HS-5 (cell line): ENCODE measurements at places on chromosomes 7 and 10.

DNA sequence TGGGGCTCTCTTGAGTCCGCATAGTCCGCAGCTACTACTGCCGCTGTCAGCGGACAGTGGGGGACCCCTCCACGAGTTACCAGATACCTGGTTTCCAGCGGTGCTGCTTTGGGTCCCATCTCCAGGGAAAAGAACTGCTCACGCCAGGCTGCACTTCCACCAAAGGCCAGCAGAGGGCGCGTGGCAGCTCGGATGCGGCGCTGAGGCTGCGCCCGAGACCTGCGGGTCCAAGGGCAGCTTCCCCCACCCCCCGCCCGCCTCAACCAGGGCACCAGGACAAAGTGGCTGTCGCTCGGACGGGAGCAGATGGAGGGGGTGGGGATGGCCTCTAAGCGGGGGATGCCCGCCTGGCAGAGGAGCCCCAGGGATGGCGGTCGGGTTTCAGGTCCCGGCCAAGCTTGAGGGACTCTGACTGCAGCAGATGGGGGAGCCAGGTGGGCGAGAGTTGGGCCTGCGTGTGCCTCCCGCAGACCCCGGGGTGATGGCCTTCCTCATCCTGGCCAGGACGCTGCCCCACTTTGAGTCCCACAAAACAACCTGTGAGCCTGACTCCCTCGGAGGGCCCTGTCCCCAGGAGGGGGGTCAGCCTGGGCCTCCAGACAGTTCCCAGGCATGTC is 23.8 kb upstream of the ZNF735 start:
- no peak for DNase-seq

- no peak for DNase-seq
Observed at GRCh38 chr10:7853890-7854289, 35.6 kb downstream of the TAF3 start.

DNA sequence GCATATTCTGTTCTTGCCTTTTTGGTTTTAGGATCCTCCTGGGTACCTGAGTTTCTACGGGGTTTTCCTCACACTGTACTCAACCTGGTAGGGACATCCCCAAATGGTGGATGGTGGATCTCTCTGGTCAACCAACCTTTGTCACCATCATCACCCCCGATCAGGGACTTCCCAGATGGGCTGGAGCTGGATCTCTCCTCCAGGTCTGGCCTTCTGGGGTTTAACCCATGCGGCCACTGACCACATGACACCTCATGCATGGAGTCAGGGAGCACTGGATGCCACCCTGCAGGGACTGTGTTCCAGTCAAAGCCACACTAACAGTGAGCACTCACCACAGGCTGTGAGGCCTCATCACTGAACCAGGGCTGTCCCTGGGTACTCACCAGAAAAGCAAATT is 80.0 kb downstream of the CELF2 start:
- DNase-seq, result no peak

- DNase-seq, result no peak
Observed at GRCh38 chr7:93938293-93938692, 16.8 kb downstream of the GNG11 start.

GRCh38 chr10:84214612-84215235 is 10.6 kb downstream of the LRIT2 start:
- no peak for DNase-seq

DNA sequence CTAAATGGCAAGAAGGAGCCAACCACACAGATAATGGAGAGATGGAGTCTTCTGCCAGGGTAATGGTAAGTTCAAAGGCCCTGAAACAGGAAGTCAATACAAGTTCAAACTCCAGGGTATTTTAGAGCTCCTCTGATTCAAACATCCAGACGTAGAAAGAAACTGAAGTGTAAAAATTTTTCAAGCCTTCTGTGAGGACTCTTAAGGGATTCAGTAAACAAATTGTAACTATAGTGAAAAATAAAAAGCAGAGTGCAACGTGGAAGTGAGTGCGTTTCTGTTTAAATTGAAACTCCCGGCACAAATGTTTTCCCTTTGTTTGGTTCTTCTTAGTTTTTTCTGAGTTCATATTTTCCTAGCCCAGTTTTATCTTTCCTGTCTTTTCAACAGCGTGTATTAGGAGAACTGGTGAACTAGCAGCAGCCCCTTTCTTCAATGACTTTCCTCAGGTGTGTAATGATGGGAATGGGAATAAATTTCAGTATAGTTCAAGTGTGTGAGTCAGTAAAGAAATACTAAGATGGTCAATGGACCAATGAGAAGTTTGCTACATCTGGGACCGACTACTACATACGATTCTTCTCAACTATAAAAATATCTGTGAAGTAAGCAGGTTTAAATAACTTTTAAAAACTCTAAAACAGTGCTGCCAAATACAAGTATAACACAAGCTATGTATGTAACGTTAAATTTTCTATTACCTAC is 298.9 kb downstream of the CSTF2T start:
- no peak for DNase-seq

- DNase-seq, result no peak
Observed at GRCh38 chr7:83451501-83452045, 197.4 kb downstream of the SEMA3E start.

DNA sequence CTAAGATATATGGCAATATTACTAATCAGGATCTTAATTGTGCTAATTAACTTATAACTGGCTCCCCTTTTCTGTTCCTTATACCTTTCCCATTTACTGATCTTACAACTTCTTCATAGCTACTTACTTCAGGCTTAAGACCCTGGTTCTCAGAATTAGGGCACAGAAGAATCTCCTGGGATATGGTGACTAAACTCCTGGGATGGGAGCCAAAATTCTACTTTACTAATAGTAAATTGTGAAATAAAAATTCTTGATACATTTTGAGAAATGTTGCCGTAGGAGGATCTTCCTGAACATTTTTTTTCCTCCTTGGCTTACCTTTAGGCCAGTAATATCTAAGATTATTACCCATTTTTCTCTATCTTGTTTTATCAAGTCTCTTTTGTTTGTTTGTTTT is 309.5 kb downstream of the ATRNL1 start:
- DNase-seq, result peak; percentile 76

GRCh38 chr7:41107330-41107937 is 595.5 kb downstream of the INHBA start:
- peak; percentile 76 for DNase-seq

- DNase-seq, result no peak
Observed at GRCh38 chr10:71854031-71854430, 3.0 kb upstream of the PSAP start.

DNA sequence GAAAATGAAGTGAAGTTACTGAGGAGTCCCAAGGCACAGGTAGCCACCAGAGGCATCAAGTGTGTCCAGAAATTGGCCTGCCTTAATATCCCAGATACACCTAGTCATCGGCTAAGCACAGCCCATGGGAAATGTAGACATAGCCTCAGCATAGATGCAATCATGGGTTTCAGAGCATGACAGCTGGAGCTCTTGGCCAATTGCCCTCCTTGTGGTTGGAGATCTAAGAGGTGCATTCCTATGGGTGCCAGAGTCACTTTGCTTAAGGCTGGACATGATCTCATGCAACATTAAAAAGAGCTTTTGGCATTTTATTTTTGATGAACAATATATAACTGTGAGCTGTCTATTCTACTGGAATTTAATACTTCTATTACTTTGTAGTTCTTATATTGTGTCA is 758.0 kb upstream of the LRRTM3 start:
- DNase-seq, result peak; percentile 46

DNA sequence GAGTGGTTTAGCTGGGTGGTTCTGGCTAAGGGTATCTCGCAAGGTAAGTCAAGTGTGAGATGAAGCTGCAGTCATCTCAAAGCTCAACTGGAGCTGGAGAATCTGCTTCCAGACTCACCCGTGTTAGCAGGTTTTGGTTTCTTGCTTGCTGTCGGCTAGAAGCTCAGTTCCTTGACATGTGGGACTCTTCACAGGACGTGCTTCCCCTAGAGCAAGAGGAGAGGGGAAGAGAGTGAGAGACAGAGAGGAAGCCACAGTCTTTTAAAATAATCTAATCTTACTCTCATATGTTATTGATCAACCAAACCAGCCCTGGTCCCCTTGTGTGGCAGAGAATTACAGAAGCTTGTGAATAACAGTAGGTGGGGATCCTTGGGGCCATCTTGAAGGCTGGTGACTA is 199.5 kb downstream of the REEP3 start:
- no peak for DNase-seq

GRCh38 chr7:30176463-30177109 is 41.8 kb downstream of the MTURN start:
- DNase-seq, result no peak

DNA sequence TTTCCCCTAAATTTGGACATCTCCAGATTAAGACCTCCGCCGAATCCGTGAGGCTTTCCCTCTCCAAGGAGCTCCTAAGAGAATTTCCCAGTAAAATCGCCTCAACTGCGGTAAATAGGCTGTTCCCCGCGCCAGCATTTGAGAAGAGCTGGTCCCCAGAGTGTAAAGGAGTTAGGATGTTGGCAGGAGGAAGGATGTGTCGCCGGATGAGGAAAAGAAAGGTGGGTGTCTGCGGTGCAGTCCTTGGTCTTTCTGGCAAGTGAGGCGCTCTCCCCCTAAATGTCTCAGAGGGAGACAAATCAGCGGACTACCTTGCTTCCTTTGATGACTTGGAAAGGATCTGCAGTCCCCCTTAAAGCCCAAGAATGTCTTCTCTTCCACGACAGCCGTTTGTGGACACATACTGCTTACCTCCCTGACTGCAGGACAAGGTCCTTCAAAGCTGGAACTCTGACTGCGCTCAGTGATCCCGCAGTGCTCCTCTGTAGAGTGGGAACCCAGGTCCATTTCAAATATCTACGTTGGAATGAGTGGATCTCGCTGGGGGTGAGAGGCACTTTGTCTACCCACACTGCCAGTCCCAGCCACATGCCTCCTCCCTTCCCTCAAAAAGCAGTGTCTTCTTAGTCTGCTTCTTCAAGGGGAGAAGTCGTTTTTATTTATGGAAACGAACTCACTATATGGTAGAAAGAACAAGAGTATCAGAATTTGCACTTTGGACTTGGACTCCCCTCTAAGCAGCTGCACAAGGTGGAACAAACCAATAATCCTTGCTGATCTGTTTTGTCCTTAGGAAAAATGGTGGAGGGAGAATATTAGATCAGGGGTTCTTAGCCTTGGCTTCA is 1.1 kb upstream of the DLG5 start:
- no peak for DNase-seq

GRCh38 chr7:37728747-37729146 is 45.2 kb downstream of the GPR141 start:
- DNase-seq, result no peak

- DNase-seq, result no peak
Observed at GRCh38 chr7:73703757-73704639, 15.5 kb downstream of the STX1A start.

DNA sequence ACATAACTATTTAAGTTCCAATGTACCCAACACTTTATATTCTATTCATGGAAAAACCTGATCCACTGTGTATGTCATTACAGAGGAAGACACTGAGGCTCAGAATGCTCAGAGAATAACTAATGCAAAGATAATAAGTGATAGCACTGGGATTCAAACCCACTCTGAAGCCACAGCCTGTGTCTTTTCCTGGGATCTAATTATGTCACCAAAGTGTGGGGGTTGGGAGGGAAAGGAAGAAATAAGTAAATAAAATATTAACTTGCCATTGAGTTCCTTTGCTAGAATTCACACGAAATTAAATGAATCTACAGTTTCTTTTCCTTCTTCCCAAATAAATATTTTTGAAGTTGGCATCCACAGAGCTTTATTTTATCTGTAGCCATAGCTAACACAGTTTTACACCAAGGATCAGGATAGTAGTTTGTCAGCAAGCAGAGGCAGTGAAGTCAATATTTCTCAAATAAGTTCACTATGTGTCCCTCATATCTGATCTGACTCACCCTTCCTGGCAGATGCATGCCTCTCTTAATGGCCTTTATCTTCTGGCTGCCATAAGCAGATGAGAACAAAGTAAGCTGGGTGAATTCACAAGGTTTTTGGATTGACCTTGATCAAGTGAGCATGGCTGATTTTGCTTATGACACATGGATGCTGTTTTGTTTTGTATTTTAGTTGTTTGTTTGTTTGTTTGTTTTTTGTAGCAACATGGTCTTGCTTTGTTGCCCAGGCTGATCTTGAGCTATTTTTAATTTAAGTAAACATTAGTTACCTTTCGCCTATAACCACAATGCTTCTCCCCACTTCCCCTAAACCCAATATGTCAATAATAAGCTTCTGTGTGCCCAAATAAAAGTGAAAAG is 6.3 kb downstream of the RAPGEF5 start:
- peak; percentile 40 for DNase-seq

- no peak for DNase-seq
Observed at GRCh38 chr10:43407148-43407575, 1.8 kb downstream of the HNRNPF start.

DNA sequence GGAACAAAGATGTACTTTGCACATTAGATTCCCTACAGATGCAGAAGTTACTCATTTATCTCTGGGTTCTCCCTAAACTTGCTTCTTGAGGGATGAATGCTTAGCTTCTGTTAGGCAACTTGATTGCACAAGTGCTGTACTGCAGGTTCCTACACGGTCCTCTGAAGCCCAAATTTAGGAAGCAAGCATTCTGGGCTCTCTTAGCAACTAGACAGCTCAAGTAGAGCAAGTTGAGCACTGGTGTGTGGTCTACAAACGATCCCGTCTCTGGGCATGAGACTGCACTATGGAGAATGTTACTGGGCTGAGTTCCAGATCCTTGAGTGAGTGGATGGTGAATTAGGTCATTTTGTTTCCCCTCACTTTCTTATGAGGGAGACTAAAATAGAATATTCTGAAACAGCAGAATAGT is 14.3 kb downstream of the SEMA3D start:
- DNase-seq, result no peak

- DNase-seq, result no peak
Observed at GRCh38 chr10:100518761-100519241, 860 bp downstream of the SEC31B start.

DNA sequence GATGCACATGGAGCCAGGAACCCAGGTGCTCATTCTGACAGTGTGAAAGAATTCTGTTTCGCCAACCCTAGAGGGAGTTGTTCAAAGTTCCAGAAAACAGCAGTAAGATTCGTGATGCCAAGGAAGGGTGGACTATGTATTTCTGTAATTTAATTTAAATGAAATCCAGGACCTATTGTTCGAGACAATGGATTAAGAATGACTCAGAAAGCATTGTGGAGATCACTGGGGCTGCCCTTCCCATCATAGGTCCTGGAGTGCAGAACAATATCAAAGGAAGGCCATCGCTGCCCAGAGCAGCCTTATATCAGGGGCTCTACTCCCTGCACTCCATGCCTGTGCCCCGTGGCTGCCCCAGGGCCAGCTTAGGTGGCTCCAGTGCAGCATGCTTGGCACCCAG is 32.1 kb upstream of the CALD1 start:
- no peak for DNase-seq

DNA sequence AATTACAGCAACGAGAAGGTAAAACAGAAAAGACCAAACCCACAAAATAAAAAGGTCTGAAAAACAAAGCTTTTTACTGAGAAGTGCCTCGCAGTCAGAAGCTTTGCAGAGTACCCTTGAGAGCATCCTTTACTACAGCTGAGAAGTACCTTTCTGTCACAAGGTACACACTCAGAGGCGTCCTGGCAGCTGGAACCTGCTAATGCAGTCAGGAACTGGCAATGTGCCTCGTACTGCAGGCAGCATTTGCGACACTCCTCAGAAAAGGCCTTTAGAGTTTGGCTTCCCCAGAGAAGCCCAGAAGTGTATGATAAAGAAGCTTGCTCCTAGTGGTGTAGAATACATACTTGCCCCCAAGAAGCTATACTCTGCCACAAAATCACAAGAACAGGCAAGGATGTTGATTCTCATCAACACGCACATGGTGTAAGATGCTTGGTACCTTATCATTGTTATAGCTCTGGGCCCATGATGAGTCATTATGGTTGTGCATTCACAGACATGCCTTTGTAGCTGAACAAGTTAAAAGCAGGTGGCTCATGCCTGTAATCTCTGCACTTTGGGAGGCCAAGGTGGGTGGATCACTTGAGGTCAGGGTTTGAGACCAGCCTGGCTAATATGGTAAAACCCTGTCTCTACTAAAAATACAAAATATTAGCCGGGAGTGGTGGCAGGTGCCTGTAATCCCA is 2.0 kb upstream of the GTPBP4 start:
- no peak for DNase-seq
